ENCODE measurements at places on chromosomes 5 and 9.

- no peak for DNase-seq
Measured at GRCh38 chr5:171258737-171259415, 50.2 kb upstream of the TLX3 start.

DNA sequence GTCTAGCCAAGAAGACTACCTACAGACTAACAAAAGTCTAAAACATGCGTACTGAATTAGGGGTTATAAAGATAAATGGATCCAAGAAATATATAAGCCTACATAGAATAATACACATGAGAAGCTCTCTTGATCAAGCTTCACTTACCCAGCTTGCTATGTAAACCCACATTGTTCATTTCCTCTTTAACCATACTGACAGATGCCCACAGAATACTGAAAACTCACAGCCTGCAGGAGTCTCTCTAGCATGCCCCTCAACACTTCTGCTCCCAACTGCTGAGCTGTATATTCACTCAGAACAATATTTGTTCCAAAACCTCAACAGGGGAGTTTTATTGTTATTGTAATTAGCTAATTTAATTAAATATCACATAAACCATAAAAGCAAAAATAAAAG lies 52.4 kb downstream of the RFX3 start:
- no peak for DNase-seq

DNA sequence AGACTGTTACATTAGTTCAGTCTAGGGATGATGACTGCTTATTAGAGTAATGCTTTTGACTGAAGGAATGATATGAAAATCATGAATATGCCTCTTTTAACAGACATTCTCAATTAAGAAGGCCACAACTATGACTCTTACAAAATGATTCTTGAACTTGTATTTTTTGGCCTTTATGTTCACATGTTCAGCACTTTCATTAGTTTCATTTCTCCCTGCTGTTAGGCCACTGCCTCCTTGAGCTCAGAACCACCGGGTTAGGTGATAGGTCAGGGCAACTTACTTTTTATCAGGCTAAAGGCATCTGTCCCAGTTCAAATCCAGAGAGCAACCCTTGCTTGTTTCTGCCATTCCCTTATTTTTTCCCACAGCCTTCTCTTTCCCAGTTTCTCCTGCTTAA lies 235.2 kb upstream of the ELL2 start:
- no peak for DNase-seq

DNA sequence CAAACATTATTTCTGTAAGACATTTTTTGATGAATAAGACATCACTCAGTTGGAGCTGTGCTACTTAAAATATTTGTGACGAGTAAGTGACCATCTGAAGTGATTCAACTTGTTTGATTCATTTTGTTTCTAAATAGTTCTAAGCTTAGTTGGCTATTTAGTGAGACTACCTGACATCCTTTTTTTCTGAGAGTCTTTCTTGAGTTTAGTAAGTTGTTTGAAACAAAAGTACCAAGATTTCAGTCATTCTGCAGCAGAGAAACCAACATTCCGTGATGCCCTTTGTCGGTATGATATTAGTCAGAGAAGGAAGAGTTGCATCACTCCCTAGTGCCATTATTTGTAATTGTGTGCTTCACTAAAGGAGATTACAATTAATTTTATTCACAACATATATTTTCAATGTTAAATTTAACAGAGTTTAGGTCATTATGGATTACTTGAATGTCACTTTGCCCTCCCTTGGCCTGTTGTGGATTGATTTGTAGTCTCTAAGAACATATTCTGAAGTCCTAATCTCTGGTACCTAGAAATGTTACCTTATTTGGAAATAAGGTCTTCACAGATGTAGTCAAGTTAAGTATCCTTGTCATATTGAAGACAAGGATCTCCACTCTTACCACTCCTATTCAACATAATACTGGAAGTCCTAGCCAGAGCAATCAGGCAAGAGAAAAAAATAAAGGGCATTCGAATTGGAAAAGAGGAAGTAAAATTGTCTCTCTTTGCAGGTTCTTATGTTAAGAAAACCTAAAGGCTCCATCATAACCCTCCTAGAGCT lies 212.2 kb downstream of the PCSK1 start:
- no peak for DNase-seq

GRCh38 chr5:160310552-160311295 lies 1.6 kb downstream of the CCNJL start:
- DNase-seq = no peak

DNA sequence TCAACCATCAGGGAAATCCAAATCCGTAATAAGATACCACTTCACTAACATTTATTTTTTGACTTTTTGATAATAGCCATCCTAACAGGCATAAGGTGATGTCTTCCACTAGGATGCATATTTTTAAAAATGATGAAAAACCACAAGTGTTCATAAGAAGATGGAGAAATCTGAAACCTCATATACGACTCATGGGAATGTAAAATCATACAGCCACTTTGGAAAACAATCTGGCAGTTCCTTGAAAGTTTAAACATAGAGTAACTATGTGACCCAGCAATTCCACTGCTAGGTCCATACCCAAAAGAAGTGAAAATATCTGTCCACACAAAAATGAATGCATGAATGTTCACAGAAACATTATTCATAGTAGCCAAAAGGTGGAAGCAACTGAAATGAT lies 431.0 kb downstream of the ENC1 start:
- DNase-seq = no peak

- DNase-seq = no peak
Measured at GRCh38 chr5:81579262-81579924, 171.5 kb downstream of the SSBP2 start.

DNA sequence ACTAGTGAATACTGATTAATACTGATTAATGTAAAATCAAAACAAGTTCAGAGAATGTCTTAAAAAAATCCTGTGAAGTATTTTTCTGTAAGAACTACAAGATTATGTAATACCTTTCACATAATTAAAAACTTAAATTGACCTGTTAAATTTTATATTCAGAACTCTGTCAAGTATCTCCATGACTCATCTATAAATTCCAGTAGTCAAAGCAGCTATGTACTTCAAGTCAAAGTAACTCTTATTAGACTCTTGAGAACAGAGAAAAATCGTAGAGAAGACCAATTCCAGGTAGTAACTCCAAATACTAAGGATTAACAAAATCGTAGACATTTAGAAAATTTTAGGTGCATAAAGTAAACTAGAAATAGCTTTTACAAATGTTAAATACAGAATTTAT lies 77.1 kb downstream of the HOMER1 start:
- DNase-seq = no peak

- peak; percentile 73 for DNase-seq
Measured at GRCh38 chr5:14685757-14686156, 21.2 kb downstream of the OTULIN start.

GRCh38 chr5:160938532-160938931 lies 86.5 kb upstream of the ATP10B start:
- no peak for DNase-seq

- DNase-seq = no peak
Measured at GRCh38 chr5:51387884-51388275, 4.6 kb downstream of the ISL1 start.

DNA sequence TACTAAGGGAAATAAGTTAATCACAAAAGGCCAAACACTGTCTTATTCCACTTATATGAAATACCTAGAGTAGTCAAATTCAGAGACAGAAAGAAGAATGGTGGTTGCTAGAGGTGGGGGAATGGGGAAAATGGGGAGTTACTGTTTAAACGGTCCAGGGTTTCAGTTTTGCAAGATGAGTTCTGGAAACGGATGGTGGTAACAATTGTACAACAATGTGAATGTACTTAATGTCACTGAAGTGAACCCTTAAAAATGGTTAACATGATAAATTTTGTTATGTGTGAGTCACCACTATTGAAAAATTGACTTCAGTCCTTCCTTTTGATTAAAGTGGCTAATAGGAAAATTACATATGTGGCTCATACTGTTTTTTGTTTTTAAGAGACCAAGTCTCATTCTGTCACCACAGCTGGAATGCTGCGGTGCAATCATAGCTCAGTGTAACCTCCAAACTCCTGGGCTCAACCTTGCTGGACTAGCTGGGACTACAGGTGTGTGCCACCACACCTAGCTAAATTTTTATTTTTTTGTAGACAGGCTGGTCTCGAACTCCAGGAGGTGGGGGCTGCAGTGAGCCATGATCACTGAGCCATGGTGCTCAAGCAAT lies 8.7 kb downstream of the UBQLN1 start:
- DNase-seq = no peak

DNA sequence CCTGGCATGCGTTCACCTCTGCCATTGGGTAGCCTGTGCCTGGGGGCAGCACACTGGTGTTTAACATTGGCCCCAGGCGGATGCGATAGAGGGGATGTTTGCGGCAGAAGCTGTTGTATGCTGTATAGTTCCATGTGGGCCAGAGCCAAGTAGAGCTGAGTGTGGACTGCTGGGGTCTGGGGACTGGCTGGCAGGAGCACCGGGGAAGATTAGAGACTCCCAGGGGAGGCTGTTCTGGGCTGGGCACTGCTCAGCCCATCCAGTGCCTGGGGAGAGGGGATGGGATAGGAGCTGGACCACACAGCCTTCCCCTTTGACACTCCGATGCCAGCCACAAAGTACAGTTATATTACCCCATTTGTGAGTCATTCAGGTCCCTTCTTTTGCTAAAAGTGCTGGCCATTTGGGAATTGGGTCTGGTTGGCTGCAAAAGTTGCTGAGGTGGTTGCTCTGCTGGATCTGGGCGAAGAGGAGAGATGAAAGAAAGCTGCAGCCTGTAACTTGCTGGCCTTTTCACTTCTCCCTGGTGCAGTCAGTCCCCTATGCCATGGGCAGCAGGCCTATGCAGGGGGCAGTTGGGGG lies 73.8 kb downstream of the RGS3 start:
- no peak for DNase-seq

DNA sequence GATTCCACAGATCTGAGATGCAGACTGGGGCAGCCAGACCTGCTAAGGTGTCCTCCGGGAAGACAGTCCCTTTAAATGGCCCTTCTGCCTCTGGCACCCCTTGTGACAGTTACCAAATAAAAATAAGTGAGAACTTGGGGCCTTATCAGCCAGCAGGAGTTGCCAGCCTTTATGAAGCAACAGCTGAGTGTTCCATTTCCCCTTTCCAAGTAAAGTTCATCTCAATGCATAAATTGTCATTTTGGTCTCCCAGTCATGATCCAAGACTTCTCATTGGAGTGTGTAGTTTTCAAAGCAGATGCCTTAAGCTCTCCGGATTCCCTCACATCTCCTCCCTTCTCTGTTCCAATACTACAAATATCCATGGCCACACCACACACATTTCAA lies 4.1 kb downstream of the PTCH1 start:
- no peak for DNase-seq

DNA sequence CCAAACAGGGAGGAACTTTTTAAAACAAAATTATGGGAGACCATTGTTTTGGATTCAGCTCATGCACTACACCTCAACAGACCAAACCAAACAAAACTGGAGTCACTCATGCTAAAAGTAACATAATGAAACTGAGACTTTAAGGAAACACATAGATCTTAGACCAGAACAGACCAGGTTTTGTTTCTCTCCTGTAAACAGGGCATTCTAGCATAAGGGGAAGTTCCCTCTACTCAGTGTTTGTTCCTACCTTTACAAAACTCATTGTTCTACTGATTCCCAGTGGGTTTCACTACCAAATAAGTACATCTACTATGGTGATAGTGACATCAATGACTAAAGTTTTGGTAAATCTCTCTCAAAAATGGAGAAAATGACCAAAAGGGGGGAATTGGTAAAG lies 1103.6 kb upstream of the EDIL3 start:
- DNase-seq = no peak

GRCh38 chr5:74576941-74577456 lies 63.5 kb downstream of the ENC1 start:
- DNase-seq = no peak

DNA sequence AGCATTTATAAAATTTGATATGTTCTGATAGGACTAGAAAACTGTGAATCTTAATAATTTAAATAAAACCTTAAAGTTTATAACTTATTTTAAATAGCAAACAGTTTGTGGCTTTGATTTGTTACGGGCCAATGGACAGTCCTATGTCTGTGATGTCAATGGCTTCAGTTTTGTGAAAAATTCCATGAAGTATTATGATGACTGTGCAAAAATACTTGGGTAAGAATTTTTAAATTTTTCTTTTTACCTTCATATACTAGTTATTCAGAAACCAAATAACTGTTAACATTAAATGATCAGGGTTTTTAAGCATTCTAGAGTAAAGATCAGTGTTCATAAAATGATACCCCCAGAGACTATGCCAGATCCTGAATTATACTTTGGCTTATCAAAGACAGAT lies 31.1 kb downstream of the PPIP5K2 start:
- DNase-seq = no peak

DNA sequence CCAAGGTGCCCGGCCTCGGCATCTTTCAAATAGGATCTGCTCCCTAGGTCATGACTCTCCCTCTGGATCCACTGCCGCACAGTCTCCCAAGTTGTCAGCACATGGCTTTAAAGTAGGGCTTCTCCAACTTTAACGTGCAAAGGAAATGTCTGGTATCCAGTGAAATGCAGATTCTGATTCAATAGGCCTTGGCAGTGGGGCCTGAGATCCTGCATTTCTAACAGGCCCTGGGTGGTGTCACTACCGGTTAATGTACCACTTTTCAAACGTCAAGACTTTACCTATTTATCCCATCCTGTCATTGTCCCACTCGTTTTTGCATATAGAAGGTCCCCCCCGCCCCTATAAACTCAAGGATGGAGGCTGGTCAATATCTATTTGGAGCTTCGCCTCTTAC lies 137.6 kb upstream of the ZNF618 start:
- no peak for DNase-seq

DNA sequence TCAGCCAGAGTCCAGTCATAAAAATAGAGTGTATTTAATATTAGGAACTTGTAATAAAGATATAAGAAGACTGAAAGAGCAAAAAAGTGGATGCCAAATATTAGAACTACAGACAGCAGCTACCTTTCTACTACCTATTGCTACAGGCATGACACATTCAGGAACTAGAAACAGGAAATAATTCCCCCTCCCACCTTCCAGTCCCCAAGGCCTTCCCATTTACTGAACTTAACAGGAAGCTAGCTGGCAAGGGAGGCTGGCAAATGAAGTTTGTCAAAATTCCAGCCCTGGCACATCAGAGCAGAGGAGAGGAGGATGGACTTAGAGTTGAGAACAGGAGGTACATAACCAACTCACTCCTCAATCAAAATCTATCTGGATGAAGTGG lies 50.2 kb upstream of the RIC1 start:
- DNase-seq = no peak

- no peak for DNase-seq
Measured at GRCh38 chr9:105083256-105083655, 155.3 kb upstream of the ABCA1 start.

- DNase-seq = no peak
Measured at GRCh38 chr5:80246001-80246758, 9.7 kb downstream of the SERINC5 start.

DNA sequence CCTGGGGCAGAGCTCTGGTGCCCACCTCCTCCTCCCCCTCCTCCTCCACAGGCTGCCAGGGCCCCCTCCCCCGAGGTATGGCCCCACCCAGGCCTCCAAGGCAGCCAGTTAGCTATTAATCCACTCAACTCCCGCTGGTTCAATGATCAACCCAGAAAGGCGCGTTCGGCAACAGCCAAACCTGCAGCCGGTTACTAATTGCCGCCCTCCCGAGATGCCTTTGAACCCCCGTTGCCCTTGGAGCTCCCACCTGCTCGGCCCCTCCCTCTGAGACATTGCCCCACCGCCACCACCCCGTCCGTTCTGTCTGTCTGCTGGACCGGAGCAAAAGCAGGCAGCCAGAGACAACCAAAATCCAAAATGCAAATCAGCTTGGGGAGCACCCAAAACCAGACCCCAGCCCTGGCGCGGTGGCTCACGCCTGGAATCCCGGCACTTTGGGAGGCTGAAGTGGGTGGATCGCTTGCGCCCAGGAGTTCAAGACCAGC lies 25.8 kb downstream of the NOTCH1 start:
- DNase-seq = no peak

- DNase-seq = no peak
Measured at GRCh38 chr9:114198249-114199040, 43.1 kb downstream of the COL27A1 start.

All from activated CD8-positive, alpha-beta memory T cell treated with anti-CD3 and anti-CD28 coated beads for 24 hours (primary cell).